Activated CD4-positive, alpha-beta memory T cell treated with anti-CD3 and anti-CD28 coated beads, Interleukin-2, amount 10 ng/mL, durations not matched to agents 7 days and 5 days (primary cell): ENCODE measurements at places on chromosomes 2 and 18. TPM values are rescaled to one million over a fixed set of nuclear protein-coding genes. Genes with fewer than 3 reads are reported as not detected.

The ADD2 gene
- total RNA-seq: 1.3 TPM

The GPAT2 gene
- total RNA-seq: 7.1 TPM

The CYP26B1 gene
- total RNA-seq: not detected

The SPP2 gene
- total RNA-seq: not detected

The SAG gene
- total RNA-seq: 0.10 TPM

The SLC14A1 gene
- 1.5 TPM for total RNA-seq

DNA sequence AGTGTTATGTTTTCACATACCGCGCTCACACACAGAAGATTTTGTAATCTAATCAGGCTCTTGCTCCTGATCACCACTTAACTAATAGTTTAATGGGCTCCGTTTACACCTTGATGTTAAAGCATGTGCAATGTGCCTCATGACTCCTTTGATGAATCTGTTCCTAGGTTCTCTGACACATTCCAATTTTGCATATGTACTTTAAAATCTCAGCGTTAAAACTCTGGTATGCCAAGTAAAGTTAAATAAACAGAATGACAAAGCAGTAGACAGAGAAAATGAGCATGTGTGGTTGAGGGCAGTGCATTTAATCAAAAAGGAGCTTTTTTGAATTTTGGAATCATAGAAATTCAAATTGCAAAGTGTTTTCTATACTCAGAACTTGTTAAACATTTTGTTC, 96.4 kb downstream of the TCF4 start:
- no peak for DNase-seq

GRCh38 chr2:166643980-166644379, 149.9 kb upstream of the SCN7A start:
- no peak for DNase-seq

- no peak for DNase-seq
These were observed 81.5 kb upstream of the FN1 start for GRCh38 chr2:215517391-215517790.

DNA sequence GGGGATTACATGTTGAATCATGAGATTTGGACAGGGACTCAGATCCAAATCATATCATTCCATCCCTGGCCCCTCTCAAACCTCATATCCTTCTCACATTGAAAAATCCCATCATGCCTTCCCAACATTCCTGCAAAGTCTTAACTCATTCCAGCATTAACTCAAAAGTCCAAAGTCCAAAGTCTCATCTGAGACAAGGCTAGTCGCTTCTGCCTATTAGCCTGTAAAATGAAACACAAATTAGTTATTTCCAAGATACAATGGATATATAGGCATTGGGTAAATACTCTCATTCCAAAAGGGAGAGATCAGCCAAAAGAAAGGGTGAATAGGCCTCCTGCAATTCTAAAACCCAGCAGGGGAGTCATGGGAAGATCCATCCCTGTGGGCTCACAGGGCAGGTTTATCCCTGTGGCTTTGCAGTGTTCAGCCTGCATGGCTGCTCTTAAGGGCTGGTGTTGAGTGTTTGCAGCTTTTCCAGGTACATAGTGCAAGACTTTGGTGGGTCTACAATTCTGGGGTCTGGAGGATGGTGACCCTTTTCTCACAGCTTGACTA, 21.2 kb upstream of the SLC14A1 start:
- DNase-seq: no peak

DNA sequence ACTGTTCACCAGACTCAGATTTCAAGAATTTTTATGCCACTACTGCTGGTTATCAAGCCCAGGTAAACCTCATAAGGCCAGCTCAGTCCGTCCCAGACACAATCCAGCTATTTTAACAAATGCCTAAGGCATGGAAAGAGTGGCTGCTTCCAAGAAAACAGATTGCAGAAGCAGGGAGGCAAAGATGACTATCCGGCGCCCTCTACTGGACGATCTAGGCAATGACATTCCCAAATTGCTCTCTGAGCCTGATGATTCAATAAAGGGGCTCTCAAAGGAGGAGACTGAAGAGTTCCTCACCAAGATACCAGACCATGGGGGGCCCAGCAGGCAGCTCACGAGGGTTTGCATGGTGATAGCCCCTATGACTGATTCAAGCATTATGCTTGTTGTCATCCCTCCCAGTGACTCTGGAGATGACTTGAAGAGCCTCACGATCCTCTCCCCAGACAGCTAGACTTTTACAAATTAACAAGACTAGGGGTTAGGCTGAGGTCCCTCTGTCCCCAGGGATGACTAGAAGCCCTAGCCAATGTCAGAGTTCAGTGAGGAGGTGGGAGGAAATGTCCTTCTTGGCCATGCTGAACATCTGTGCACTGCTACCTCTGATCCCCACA, 25.0 kb downstream of the SERPINB8 start:
- DNase-seq: peak; percentile 46

DNA sequence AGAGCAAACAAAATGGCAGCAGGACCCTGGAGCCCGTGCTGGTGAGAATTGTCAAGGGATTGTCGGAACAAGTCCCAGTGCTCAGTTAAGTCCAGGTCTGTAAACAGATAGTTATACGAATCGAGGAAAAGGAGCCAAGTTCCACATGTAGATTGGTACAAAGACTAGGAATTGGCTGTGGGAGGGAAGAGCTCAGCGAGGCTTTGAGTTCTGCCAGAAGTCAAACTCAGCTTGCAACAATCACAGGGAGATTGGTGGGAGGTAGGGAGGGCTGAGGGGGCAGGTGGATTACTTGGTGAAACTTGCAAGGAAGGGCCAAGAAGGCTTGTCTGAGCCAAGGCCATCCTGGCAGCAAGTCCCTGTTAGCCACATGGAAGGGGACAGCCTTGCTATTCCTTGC, 217.8 kb upstream of the ARL4C start:
- DNase-seq: no peak

GRCh38 chr2:48767330-48767729, 11.8 kb upstream of the LHCGR start:
- DNase-seq: no peak

GRCh38 chr2:201891676-201892075, 85.3 kb downstream of the CDK15 start:
- no peak for DNase-seq

DNA sequence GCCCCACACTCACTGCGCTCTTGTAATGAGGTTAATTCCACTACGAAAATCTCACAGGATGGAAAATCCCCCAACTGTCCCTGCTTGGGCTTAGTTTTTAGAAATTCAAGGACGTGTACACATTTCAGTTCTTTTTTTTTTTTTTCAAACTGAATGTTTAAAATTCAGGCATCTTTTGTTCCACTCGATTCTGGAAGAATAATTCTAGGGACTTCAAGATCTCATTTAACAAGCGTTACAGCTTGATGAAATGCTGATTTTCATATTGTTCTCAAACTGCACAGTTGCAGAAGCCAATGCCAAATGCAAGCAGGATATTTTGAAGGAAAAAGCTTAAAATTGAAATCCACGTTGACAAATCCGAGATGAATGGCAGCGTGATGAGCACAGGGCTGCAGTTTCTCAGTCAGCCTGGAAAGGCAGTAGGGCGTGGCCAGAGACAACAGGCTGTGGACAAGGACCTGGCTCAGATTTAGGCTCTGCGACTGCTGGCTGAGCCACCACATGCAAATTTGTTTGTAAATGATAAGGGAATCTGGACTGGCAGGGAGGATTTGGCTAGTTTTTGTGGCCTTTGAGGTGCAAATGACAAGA, 128.1 kb upstream of the MYCN start:
- DNase-seq: no peak

DNA sequence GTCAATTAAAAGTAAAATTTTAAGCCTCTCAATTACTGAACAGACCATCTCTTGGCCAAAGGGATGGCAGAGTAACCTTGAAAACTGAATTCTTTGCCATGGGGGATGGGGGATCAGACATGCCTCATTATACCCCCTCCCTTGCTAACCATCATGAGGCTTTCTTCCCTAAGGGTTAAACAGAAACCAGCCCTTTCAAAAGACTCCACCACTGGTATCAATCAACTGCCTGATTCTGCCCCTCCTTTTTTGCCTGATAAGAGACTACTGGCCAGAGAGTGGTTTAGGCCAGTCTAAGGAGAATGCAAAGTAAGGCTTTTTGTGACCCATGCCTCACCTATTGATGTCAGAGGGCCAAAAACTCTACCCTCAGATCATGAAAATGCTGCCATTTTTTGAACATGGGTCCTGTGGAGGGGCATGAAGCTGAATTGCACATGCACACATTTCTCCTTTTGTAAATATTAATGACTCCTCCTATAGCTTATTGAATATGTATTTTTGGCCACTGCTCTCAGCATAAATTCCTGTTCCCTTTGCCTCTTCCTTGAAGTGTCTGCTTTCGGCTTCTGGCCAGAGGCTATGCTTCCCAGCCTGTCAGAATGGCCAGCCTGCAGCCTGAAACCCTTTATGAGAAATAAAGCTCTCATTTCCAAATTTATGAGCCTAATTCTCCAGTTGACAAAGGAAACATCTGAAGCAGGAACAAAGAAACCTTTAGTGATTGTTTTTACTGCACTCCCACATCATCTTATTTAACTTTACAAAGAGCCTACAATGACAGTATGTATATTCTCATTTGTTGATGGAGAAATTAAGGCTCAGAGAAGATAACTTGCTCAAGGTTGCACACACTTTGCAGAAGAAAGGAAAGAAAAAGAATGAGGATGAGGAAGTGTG, 270.7 kb upstream of the CELF4 start:
- DNase-seq: no peak

DNA sequence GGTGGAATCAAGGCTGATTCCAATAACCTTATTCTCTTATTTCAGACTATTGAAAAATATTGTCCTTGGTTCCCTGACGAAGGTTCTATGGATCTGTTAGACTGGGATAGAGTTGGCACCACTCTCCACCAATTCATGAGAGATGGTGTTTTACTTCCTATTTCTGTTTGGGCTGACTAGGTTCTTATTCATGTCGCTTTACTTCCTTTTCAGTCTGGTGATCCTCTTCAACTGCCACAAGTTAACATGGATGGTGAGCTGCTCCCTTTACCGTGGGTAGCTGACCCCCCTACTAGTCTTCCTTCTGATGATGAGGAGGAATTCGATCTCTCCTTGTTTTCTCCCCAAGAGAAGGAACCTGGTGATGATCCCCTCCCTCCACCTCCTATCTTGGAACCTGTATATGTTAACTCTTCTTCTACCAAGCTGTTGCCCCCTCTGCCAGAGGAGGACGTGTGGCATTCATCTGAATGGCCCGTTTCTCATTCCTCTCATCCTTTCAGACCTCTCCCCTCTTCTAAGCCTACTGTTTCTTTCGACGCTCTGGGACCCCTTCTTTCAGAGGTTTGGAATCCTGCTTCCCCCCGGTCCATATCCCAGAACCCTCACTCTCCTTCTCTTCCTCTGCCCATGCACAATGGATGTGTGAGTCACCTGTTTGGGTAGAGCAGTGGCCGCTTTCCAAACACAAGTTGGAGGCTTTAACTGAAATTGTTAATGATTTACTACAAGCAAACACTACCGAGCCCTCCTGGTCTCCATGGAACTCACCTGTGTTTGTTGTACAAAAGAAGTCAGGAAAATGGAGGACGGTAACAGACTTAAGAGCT, 13.5 kb upstream of the CNOT11 start:
- DNase-seq: no peak

DNA sequence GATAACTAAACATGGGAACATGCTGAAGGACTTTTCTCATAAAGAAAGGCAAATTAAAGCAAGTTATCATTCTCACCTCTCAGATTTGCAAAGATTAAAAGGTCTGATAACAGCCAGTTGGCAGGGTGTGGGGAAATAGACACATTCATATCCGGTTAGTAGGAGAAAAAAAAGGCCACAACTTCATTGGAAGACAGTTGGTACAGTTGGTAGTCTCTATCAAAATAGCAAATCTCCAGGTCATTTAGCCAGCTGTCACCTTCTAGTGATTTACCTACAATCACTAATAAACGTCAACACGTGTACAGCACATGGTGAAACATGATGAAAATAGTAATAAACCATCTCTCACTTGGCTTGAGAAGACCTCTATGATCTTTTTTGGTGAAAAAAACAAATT, 16.6 kb downstream of the INPP5D start:
- peak; percentile 21 for DNase-seq

DNA sequence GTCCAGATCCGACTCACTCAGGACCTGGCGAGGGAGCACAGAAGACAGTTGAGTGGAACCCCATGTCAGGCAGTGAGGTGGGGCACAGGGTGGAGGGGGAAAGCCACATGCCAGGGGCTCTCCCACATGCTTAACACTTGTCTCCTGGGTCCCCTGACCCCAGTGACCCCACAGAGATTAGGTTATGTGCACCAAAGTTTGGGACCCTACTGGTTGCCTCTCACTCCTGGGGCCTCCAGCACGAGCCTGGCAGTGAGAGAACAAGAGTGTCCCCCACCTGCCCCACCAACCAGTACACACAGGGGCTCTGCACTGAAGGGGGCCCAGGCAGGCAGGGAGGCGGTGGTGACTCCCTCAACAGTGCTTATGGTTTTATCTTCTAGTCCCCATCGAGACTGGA, 58.3 kb downstream of the CIB4 start:
- DNase-seq: no peak

GRCh38 chr2:219299372-219299760, 9.8 kb downstream of the PTPRN start:
- DNase-seq: peak; percentile 15

- DNase-seq: peak; percentile 21
These were observed 50.4 kb upstream of the PPM1B start for GRCh38 chr2:44118257-44118656.

DNA sequence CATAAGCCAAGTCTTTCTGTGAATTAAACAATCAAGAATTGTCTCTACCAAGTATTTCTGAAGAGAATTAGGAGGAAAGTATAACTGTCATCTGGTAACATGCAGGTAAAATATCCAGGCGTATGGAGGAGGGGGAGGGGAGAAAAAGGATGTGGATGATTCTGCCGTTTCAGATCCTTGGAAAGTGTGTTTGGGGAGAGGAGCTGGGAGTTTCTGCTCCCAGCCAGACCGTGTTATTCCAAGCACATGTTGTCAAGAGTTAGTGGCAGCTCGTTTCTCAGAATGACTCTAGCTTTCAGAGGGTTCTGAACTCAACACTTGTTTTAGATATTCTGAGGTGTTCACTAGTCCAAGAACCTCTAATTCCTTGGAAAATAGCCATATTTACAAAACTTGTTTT, 137.6 kb downstream of the FAM124B start:
- DNase-seq: no peak

GRCh38 chr2:128275498-128276045, 43.1 kb downstream of the HS6ST1 start:
- DNase-seq: no peak

DNA sequence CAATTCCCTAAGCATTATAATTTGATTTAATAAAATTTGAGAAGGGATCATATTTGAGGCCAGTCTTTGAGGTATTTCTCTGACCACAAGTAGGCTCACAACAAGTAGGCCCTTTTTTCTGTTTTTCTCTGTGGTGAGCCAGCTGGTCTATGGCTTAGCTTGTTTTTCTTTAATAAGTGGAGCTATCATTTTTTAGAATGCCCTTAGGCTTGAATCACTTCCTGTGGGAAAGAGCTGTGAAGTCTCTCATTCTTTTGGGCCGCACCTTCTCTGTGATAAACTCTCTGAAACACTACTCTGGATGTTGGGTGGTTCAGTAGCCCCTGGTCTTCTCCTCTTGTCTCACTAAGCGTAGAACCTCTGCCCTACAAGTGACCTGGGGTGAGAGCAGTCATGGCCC, 235.9 kb downstream of the SUCLG1 start:
- DNase-seq: no peak

GRCh38 chr2:207437524-207438143, 92.1 kb upstream of the CREB1 start:
- no peak for DNase-seq

GRCh38 chr18:76662626-76663025, 159.7 kb upstream of the ZNF236 start:
- no peak for DNase-seq

GRCh38 chr2:240601061-240601830, 14.7 kb downstream of the CAPN10 start:
- DNase-seq: no peak

GRCh38 chr18:46329736-46330246, 225.6 kb downstream of the HAUS1 start:
- no peak for DNase-seq
